Fibroblast of upper back skin (primary cell): ENCODE measurements at places on chromosomes 1 and 21.

DNA sequence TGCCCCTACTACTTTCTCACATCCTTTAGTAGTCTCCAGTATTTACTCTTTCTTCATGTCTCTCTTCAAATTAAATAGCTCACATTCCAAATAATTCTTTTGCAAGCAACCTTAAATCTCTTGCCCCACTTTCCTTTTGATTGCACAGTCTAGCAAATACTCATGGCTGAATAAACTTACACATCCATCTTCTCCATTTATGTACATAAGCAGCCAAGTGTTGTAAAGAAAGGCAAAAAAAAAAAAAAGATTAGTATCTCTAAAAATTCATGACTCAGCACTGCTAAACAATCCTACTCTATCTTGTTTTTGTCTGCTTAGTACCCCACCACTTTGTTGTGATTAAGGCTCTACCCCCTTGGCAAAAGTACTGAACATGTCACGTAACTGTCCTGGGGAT lies 42.6 kb downstream of the F13B start:
- DNase-seq, result peak; percentile 36

DNA sequence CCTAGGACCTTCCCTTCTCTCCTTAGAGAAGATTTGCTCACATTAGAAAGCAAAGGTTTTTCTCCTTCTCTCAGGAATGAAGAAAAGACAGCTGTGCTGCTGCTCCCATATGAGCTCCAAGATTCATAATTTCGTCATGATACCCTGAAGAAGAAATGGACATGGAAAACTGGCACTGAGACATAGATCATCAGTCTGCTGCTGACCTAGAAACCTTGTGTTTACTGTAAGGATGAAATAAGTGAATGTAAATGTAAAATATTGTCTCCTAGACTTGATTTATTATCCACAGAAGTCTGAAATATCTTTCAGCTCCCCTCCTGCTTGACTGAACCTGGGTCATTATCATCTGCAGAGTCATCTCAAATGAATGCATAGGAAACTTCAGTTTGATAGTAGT lies 77.9 kb downstream of the ZC3H11B start:
- peak; percentile 75 for DNase-seq

GRCh38 chr1:116769994-116770393 lies 15.8 kb downstream of the CD2 start:
- DNase-seq, result no peak

DNA sequence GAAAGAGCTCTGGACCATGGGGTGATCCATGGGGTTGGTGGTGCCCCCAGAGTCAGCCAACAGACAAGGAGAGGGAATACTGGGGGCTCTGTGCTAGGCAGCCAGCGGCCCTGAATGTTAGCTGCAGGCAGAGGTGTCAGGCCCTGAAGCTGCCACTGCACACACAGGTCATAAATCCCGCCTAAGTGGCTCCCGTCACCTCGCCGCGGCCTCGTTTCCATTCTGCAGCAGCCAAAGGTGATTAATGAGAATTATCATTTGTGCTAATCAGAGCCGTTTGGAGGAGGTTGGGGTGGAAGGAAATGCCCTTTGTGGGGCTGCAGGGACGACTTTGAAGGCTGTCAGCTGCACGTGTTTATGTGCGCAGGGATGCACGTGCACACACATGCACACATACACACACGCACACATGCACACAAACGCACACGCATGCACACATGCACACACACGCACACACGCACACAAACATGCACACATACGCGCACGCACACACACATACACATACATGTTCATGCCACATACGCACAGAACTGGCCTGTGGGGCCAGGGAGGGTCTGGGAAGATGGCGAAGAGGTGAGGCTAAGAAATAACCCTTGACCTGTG lies 88.8 kb upstream of the ARHGEF16 start:
- no peak for DNase-seq

GRCh38 chr1:91307784-91308409 lies 96.7 kb downstream of the HFM1 start:
- no peak for DNase-seq

GRCh38 chr1:8473121-8473875 lies 155.4 kb downstream of the SLC45A1 start:
- no peak for DNase-seq

DNA sequence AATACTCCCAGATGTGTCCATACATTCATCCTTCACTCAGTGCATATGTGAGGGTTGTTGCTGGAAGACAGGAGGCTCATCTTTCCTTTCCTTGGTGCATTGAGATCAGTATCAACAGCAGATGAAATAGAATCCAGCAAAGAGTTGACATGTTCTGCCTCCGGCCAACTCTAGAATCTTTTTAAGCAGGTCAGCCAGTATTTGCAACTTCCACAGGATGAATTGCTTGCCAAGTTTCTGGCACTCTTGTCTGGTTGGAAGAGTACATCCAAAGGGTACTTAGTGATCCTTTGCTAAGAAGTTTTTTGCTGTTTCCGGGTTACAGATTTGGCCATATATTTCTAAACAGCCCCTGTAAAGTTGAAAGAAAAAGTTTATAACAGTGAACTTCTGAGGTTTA lies 21.1 kb downstream of the SYNC start:
- DNase-seq, result no peak

- peak; percentile 36 for DNase-seq
These were observed 13.2 kb downstream of the KYAT3 start for GRCh38 chr1:88979054-88979748.

DNA sequence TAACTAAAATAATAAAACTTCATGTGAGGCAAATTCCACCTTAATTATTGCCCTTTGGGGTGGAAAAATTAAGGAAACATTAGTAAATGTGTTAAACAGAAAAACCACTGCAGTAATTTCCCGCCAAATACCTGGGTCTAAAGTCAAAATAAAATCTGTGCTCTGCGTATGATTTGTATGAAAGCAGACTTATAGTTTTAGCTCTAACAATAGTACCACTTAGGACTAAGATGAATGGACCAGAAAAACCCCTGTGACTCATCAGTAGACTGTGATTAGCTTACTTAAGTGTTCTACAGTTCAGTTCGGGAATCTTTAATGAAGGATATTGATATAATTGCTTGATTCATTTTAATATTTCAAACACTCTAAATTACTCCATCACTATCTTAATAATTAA lies 23.3 kb upstream of the C1orf105 start:
- peak; percentile 57 for DNase-seq

- DNase-seq, result no peak
These were observed 578.4 kb upstream of the NCAM2 start for GRCh38 chr21:20419772-20420171.

GRCh38 chr1:40094466-40095110 lies 2.5 kb downstream of the PPT1 start:
- DNase-seq, result no peak

GRCh38 chr1:94903280-94904009 lies 23.5 kb downstream of the CNN3 start:
- peak; percentile 66 for DNase-seq

DNA sequence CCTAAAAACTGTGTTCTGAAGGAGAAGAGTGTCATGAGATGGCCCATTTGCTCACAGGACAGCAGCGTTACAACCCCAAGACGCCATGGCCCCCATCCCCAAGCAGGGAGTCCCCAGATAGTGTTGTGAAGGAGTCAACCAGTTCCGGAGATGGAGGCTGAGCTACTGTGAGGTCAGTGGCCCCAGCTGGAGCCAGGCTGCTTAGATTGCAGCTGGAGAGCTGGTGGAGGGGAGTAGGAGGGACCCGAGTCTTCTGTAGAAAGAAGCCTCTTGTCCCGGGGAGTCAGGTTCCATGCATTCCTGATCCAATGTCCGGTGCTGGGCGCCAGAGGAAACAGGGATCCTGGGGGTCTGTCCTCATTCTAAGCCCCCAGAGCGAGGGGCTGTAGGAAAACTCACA lies 93.5 kb upstream of the SIM2 start:
- no peak for DNase-seq
